ENCODE measurements at places on chromosomes 6 and 20.

DNA sequence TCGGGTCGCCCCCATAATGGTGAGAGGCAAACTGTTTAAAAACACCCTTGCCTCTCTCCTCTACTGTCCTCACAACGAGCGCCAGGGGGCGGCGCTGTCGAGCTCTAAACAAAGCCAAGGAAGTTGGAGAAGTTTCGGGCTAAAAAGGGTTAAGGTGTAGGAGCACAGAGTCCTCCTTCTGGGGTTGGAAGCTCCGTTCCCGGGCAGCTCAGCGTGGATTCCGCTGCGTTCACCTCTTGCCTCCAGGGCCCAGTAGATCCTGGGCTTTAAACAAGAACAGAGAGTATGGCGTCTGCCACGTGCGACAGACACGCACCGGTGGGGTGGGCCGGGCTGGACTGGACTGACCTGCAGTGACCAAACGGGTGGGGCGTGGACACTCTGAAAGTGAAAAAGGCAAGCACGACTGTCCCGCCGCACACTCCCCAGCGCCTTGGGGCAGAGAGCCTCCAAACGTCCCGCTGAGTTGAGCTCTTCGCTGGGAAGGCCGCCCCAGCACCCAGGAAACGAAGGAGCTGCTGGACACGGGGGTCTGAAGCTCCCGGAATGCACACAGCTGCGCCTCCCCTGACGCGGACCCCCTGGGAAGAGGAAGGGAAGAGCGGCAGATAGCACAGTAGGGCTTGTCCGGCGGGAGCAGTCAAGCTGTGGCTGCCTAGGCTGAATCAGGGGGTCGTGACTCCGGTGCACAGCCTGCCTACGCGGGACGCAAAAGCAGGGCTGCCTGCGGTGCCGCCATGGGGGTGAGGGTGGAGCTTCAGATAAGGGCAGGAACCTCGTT, 1.6 kb upstream of the THBD start:
- DNase-seq: no peak

DNA sequence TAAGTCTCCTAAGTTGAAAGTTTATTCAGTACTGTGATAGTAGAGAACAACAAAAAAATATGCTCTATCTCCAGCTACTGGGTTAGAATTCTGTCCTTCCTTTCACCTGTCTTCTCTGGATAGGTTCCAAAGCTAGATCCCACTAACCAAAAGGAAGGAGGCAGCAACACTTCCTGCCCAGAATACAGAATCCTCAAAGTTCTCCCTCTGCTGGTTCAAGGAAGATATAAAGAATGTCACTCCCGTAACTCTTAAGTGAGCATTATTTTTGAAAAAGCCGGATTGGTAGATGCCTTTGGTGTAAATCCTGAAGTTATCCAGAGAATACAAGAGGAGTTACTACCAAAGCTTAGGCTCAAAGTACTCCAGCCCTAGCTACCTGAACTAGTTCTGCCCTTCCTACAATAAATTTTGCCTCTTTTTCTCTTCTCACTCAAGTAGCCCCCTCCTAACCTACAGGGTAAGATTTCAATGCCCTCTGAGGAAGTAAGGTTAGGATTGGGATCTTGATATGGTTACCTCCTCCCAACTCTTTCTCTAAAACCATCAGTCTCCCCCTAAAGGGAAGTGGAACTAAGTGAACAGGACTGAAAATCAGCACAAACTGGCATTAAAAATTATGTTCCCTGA, 26.0 kb upstream of the CRIP3 start:
- DNase-seq: no peak

GRCh38 chr6:170019818-170020583, 268.6 kb downstream of the ERMARD start:
- no peak for DNase-seq

DNA sequence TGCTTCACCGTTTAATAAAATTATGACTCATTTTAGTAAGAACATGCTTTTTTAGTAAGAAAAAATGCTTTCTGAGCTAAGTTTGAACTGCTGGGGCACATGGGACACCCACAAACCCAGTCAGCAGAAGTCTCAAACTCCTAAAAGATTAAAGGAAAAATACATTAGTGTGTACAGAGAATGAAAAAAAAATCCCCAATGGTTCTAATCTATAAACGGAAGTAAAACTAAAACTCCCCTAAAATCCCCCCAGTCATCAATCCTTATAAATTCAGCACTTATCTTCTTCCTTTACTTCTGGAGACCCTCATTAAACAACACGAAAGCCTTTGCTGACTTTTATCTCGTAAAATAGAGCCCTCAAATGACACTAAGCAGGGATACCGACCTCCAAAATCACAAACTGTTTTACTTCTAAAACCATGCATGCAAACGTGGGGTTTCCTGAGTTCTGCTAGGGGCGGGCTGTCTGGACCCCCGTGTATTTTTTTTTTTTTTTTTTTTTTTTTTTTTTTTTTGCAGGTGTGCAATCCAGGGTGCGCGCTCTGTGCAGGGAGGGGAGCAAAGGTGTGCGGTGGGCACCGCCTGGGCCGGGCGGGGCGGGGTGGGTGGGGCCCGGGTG, 1.1 kb upstream of the MYB start:
- DNase-seq: no peak

DNA sequence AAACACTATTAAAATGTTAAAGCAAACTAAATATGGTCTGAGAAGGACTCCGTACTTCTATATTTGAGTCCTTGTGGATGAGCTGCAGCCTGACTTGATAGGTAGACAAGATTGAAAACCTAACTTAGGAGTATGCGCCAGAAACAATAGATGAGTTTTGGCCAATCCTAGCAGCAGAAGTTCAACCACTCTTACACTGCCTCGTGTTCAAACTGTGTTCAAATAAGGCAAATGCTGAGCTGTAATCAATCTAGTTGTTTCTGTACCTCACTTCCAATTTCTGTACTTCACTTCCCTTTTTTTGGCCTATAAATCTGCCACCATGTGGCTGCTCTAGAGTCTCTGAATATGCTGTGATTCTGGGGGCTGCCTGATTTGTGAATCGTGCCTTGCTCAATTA, 13.2 kb upstream of the SERINC1 start:
- DNase-seq: no peak

GRCh38 chr6:74611220-74611619, 594.6 kb downstream of the COL12A1 start:
- no peak for DNase-seq

GRCh38 chr6:163356324-163356723, 58.2 kb upstream of the QKI start:
- no peak for DNase-seq

- DNase-seq: no peak
Measured at GRCh38 chr6:33945931-33946330, 142.1 kb upstream of the MLN start.

DNA sequence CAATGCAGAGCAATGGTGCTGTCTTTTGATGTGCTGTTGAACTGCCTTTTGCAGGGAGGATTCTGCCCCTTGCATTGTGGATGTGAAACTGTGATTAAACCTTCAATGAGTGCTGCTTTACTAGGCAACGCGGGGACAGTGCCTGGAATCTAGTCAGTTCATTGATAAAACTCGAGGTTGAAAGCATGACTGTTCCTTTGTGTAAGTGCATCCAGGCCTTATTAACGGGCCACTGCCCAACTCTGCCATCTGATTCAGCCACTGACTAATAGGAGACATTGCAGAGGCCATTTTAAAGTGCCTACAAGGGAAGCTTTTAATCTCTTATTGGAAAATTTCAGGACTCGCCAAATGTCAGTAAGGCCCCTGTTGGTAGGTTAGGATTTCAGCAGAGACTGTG, 49.3 kb downstream of the SLC35F1 start:
- DNase-seq: no peak

DNA sequence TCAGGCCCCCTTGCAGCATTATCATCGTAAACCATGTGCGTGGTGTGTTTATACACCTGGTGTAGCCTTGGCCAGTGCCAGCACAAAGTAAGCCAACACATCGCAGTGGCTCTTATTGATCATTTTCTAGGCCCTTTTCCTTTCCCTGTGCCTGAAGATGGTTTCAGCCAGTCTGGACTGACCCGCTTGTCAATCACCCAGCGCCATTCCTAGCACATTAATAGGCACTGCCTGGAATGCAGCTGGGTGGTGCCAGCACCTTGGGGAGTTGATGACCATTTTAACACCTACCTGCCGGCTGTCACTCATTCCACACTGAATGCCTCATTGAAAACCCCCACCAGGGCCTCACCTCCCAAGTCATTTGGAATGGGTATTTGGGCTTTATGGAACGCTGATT, 4.9 kb upstream of the UQCC2 start:
- no peak for DNase-seq

DNA sequence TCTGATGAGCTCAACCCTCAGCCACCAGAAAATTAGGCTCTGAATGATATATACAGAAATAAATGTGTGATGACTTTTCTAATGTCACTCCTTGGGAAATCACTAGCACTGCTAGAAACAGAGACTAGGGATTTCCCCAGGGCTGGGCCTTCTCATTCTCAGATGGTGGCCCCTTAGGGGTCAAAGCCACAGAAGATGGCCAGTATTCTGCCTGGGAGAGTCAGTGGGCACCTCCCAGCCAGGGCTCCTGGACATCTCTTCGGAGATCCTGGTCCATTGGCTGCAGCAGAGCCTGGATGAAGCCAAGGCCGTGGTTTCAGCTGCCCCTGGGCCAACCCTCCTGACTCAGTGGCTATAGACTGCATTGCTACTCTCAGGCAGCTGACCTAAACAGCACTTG, 276.9 kb upstream of the SUPT3H start:
- DNase-seq: no peak

DNA sequence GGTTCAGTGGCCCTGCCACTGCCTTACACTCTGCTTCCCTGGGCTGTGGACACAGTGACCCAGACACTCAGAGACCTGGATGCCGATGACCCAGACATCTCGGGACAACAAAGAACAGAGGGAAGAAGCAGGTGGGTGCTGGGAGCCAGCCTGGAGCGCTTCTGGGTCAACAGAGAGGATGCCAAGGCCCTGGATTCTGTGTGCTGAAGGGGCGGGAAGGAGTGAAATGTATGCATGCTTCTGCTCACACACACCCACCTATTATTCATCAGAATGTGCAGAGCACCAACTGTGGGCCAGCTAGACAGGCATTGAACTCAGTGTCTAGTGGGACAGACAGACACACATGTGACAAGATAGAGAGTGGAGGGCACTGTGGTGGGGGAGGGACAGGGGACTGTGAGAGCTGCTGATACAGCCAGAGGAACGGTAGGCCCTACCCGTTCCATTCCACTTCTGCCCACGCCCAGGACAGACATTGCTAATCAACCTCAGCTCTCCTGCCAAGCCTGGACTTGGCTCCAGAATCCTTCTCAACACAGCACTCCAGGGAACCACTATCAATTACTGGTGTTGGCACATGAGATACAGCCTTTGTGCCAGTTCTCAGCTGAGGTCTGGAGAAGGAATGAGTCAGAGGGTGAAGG, 20.2 kb downstream of the KCNK15 start:
- DNase-seq: no peak

DNA sequence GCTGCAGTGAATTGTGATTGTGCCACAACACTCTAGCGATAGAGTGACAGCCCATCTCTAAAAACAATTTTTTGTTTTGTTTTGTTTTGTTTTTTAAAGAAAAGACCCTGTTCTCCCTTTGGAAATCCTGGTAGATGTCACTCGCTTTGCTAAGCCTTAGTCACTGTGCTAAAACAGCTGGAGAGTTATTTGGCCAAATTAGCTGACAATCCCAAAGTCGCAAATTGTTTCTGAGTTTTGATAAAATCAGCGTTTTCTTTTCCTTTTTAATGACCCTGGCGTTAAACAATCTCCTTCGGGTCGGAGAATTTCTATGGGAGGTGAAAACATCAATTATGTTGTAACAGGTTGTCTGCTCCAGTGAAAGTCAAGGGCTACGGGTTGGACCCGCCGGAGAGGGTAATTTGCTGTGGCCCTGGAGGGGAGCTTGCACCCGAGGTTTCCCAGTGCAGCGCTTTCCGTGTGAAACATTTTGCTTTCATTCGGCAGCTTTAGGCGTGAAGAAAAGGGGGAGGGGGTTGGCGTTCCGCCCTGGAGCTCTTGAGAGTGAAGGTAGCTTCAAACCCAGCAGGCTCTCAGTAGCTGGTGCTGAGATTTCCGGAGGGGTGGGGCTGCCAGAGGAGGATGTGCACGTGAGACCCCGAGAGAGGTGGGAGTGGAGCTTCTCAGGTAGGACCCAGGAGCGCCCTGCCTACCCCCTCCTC, 296.6 kb downstream of the PHACTR1 start:
- DNase-seq: no peak

- DNase-seq: no peak
Measured at GRCh38 chr6:78561015-78561414, 306.3 kb upstream of the IRAK1BP1 start.

GRCh38 chr6:43242908-43243663, at the start of gene TTBK1:
TSS of gene TTBK1 (plus strand) at chr6:43243481. CDS start at chr6:43246661, 3,180 bp downstream.
- no peak for DNase-seq

DNA sequence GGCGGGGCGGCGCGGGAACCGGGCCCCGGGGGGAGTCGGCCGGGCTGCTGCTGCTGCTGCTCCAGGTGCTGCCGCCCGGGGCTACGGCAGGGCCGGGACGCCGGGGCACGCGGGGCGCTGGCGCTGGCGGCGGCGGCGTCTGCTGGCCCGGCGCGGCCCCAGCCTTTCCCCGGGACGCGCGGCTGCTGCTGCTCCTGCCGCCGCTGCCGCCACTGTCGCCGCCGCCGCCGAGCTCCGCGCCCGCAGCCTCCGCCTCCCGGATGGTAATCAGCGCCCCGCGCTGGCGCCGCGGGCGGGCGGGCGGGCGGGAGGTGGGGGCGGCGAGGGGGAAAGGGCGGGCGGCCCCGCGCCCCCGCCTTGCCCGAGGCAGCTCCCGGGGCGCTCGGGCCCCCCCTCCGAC, 306 bp downstream of the EBF4 start:
- no peak for DNase-seq

DNA sequence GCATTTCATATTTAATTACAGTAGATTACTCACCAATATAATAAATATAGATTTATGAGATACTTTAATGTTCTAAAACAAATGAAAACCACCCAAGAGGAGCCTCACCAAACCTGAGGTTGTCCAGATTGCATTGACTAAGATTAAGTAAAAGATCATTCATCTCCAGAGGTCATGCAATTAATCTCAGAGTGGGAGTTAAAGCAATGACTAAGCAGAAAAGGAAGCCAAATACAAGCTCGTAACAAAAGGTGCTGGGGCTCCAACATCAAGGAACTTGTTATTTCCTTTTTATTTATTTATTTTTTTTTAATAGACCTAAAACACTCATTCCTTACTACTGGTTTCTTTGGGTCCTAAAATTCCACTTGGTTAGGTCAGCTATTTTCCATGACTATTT, 57.7 kb downstream of the RSPO3 start:
- DNase-seq: no peak

DNA sequence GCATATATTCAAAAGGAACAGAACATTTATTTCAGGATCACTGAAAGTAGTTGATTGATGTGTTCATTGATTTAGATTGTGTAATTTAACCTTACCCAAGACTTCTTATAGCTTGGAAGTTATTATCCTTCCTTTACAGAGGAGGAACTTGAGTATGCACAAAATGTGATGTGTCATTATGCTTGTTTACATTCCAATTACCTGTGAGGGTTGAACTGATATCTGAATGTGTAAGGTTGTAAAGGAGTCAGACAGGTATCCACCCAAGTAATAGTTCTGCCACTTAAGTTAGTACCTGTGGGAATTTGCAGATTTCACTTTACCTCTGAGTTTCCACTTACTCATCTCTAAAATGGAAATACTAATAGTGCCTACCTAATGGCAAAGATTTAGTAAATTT, 668.2 kb downstream of the DOK5 start:
- DNase-seq: no peak

Measured in central memory CD8-positive, alpha-beta T cell (primary cell).